ENCODE measurements at places on chromosomes 3 and 15.

- DNase-seq, result no peak
Observed at GRCh38 chr3:126402666-126403302, 8.1 kb downstream of the CFAP100 start.

DNA sequence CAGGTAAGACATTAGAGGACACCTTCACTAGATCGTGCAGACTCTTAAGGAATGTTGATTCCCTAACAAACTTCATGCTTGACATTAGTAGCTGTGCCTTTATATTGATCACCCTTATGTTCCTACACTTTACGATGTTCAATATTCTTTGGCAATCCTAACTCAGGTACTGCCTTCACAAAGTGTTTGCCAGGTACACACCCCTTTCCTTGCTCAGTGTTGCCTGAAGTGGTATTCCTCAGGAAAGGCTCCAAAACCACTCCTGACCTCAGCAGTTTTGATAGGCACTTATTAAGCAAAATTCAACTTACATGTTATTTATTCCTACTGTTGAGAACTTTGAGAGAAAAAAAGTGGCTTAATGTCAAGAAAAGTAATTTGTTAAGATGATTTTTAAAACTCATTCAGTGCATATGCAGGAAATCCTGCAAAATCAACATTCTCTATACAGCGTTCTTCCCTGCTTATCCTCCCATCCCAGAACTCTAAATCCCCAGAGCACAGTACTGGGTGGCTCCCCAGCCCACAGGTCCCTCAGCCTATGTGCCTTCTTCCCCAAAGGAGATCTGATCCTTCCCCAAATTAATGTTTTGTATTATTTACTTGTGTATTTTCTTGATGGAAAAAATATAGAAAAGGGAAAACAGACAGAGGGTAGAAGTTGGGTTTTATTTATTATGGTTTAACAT is 260.7 kb downstream of the MECOM start:
- DNase-seq, result no peak

- DNase-seq, result no peak
Observed at GRCh38 chr3:43615133-43615532, 6.7 kb downstream of the ANO10 start.

GRCh38 chr15:49024840-49025239 is 21.4 kb downstream of the SECISBP2L start:
- DNase-seq, result no peak

GRCh38 chr15:34783991-34784390 is 11.4 kb downstream of the ACTC1 start:
- no peak for DNase-seq

DNA sequence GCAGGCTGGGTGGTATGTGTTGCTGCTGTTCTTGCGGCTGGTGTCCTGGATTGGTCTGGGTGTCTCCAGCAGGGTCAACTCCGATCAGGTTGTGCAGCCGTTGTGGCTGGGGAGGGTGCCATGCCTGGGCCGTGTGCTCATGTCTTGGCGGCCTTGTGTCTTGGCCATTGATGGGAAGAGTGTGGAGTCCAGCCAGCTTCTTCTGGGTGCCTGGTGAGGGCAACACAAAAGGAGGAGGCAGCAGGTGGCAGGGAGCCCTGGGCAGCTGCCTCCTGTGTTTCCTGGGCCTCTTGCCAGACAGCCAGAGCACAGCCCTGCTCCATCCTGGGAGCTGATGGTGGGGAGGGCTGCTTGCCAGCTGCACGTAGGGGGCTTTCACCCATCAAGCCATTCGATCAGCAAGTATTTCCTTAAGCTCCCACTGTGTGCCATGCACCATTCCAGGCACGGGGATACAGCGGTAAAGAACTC is 4.3 kb downstream of the CHAC1 start:
- no peak for DNase-seq

- peak; percentile 5 for DNase-seq
Observed at GRCh38 chr3:63228677-63229076, 49.4 kb upstream of the SYNPR start.

DNA sequence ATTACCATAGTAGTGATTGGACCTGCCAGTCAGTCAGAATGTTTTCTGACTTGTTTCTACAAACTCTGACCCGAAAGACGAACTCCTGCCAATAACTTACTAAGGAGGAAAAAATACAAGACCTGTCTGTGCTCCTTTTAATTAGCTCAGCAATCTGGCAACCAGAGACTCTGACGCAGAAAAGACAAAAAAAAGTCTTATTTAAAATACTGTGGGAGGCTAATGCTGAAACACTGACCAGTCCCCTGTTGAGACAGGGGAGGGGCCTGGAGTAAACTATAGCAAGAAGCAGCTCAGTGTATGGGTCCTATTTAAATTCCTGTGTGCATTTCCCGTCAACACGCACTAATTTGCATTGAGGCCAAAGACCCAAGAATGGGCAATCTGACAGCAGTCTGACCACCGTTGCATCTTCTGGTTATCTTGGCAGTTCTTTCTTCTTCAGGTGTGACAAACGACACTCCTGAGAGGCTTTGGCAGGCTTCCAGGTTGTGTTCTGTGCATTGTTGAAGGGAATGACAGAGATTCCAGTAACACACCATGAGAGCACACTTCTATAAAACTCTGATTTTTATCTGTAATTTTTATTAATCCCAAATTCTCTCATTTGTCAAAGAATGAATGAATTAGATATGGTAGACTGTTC is 1114.3 kb downstream of the IGSF11 start:
- DNase-seq, result no peak

DNA sequence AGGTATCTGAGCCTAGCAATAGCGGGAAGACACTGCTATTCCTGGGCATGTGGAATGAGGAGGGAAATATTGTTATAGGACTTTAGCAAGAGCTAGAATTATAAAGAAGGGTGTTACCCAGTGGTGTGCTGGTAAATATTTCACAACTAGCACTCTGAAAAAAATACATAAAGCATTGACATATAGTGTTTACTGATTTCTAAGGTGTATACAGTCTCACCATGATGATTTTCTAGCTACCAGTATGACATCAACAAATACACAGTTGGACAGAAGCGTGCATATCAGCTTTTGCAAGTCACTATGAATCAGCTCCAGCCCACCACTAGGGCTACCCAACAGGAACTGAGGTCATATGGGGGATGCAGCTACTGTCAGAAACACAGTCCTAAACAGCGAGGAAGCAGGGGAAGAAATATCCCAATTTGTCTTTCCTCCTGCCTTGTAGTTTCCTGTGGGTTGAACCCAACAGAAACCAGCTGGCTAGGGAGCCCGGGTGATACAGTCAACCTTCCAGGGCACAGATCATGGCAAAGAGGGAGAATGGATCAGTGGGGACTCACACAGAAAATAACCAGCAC is 39.6 kb downstream of the HGD start:
- no peak for DNase-seq

- no peak for DNase-seq
Observed at GRCh38 chr3:144809380-144809779, 837.8 kb downstream of the DIPK2A start.

GRCh38 chr3:127535106-127535785 is 55.3 kb downstream of the TPRA1 start:
- DNase-seq, result no peak

GRCh38 chr3:4078903-4079302 is 224.3 kb upstream of the SETMAR start:
- DNase-seq, result no peak

DNA sequence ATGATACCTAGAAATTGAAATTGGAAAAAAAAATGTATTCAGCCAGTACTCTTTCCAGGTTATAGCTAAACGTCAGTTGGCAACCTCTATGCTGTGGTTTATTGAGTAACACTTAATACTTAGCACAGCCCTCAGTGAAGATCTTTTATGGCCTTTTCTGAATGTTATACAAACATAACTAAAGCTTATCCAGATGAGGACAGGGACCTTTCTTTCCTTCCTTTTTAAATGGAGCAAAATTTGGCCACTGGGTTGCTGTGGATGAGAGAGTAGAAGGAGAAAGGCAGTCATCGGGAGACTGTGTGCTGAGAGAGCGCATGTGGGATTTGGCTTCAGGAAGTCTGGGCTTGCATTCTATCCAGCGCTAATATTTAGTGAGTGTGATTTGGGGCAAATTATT is 36.1 kb downstream of the IGF1R start:
- no peak for DNase-seq

- peak; percentile 33 for DNase-seq
Observed at GRCh38 chr15:92733934-92734521, 78.5 kb upstream of the FAM174B start.

DNA sequence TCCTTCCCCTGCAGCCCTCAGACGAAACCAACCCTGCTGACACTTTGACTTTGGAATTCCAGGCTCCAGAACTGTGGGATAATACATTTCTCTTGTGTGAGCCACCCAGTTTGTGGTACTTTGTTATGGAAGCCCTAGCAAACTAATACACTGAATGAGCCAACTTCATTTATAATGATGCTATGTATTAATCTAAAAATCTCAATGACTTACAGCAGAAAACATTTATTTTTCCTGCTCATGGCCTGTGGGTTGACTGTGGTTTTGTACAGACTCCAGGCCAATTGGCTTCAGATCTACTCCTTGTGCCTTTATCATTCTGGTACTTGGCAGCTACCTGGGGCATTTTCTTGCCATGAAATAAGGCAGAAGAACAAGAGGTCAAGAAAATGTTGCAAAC is 152.4 kb downstream of the EBLN2 start:
- DNase-seq, result no peak

DNA sequence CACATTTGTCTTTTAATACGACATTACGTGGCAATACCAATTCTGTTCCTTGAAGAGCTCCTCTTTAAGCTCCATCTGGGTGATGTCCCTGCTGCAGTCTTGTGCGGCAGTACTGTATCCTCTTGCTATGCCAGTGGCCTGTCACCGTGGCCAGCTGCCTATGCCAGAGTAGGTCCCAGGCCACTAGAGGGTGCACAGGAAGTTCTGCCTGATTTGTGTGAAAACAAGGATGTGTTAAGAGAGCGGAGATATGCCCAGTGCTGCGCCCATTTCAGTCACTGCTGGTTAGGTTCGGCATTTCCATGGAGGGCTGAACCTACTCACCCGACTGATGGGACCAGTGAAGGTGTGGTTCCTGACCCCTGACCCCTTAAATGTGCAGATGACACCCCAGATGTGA is 25.2 kb downstream of the NIPA1 start:
- DNase-seq, result peak; percentile 38

GRCh38 chr3:127212231-127212630 is 19.3 kb downstream of the PRR23E start:
- DNase-seq, result no peak

GRCh38 chr15:52256366-52256765 is 39.2 kb downstream of the MYO5C start:
- peak; percentile 87 for DNase-seq

DNA sequence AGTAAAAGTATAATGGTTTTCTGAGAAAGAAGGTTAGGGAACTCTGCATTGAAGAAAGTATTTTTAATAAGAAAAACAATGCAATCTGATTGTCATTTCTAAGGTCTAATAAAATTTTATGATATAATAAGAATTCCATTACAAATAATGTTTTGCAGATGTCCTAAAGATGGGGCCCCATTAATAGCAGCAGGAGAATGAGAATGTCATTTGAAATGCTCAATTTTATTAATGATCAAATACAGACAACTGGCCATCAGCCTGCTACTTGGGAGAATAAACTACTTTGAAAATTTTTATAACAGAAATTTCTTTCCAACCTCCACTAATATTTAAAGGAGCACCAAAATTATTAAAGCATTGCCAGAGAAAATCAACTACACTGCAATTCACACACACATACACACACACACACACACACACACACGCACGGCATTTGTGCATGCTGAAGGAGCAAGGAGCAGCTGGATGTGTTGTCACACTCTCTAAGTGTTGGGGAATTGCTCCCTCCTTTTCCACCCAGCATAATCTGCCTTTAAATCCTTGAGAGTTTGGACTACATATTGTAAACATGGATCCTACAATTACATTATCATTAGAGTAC is 109.5 kb downstream of the THRB start:
- DNase-seq, result no peak

- no peak for DNase-seq
Observed at GRCh38 chr3:172210355-172210754, 171.0 kb downstream of the FNDC3B start.

DNA sequence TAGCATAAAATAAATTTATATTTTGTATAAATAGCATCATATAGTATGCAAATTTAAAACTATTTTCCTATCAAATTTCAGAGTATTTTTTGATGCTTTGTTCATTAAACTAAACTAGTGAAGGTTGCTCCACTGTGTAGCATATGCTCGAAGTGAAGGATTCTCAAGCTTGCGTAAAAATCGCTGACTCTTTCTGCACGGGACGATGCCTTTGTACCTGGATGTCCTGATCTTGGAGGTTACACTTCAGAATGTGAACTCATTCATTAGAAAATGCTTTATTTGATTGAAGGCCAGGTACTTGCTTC is 305.0 kb downstream of the WDR72 start:
- no peak for DNase-seq

- DNase-seq, result no peak
Observed at GRCh38 chr3:15645740-15646501, 44.4 kb downstream of the BTD start.

All from activated naive CD4-positive, alpha-beta T cell treated with anti-CD3 and anti-CD28 coated beads for 36 hours (primary cell).